ENCODE measurements at places on chromosomes 3 and 15.

DNA sequence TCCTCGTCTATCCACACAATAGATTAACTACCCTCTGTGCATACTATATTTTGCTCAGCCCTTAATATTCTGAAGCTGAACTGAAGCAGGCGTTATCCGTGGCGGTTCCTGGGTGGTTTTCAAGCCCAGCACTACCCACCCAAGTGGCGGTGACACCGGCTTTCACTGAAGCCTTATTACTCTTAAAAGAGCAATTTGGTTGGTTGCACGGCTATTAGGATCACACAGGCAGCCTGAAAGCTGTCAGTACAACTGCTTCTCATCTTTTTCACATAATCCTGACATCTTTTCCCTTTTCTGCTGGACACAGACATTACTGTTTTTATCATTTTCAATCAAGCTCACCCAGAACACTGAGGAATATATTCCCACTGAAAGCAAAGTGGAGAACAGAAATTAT, 525.3 kb upstream of the ZNF717 start:
- no peak for DNase-seq

GRCh38 chr3:24069045-24069444, 124.0 kb downstream of the NR1D2 start:
- no peak for DNase-seq

GRCh38 chr3:159950156-159950898, 38.3 kb upstream of the IL12A start:
- no peak for DNase-seq

- peak; percentile 34 for DNase-seq
These were observed 859 bp downstream of the RORA start for GRCh38 chr15:61227950-61228936.

GRCh38 chr3:4309491-4310128, 6.4 kb downstream of the SETMAR start:
- no peak for DNase-seq

DNA sequence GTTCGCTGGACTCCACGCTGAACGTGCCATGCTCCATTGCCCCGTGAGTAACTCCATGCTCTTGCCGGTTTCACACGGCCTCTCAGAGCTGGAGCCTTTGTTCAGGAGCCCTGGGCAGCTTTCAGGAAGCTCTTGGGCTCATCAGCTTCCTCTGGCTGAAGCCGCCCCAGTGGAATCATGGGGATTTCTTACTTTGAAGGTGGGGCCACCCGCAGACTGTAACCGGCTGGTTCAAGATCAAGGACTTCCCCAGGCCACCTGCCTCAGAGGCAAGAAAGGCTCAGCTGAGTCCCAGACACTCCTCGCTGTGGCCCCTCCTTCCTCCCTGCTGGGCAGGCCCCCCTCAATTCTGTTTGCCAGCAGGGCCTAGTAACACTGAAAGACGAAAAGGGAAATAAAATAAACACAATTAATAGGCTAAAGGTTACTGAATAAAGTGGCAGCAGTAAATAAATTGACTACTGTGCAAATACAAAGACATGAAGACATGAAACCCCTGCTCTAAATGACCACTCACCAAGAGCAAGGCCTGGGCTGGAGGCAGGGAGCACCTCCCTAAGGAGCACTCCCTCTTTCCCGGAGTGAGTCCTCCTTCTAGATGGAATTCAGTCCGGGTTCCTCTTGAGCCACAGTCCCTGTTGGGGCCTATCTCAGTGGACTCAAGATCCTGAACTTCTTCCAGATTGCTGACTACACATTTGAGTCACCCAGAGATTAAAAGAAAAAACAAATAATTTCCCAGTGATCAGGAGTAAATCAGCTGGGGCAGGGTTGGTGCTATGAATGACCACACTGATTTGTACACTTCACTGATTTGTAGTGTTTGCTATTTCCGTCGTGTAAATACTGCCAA, 51.0 kb downstream of the ZDHHC19 start:
- DNase-seq: peak; percentile 66

DNA sequence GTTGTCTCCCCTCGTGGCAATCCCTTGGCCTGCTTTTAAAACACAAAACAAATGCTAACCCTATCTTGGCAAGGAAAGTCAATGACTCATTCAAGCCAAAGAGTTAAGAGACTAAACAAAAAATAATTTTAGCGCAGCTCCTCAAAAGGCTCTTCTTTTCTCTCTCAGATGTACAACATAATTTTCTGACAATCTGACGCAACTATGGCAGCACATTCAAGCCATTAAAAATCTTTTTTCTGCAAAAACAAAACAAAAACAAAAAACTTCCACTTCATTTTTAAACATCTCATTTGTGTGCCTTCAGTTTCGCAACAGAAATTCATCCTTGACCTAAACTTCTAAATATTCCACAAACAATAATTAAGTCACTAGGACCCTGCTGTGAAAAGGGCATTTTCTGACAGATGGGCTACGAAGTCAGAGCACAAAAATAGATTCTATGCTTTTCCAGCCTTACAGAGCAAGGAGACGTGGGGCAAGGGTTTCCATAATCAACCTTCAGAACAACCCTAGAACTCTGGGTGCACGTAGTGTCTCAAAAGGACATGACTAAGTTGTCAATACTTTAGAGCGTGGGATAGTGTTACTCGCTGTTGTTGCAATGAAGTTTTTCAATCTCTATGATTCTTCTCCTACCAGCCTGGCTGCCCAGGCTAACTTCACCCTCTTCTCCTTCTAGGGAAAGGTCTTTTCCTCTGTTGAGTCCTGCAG, 84.3 kb downstream of the MB21D2 start:
- peak; percentile 64 for DNase-seq

DNA sequence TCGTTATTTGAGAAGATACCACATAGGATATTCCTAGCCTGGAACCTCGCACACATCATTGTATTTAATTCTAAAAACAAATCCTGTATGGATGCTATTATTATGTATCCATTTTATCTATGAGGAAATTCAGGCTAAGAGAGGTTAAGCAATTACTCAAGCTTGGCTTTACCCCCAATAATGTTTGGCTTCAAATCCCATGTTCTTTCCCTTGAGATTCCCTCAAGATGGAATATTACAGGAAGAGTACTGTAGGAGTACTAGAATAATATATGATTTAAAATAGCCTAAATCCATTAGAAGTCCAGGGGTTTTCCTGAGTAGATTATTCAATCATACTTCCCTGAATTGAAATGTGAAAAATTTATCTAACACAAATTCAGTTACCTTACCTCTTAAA, 630.2 kb downstream of the ZNF385D start:
- DNase-seq: no peak

GRCh38 chr15:99628374-99629001, 62.7 kb downstream of the MEF2A start:
- no peak for DNase-seq

DNA sequence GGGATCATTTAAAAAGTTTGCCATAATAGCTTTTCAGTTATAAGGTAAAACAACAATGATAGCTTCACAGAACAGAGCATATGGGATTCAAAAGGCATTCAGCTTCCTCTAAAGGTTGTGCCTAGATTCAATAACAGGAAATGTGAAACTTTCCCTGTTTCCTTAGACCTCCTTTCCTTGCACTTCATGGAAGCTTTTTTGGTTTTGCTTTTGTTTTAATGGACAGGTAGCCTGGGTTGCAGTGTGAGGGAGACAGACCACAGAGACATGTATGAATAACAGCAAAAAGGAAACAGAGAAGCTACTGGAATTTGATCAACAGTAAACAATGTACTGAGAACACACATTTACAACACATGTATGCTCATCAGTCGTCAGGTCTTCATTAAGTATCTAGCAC, 2.3 kb upstream of the TNFAIP8L3 start:
- no peak for DNase-seq

- no peak for DNase-seq
These were observed 18.8 kb downstream of the SLC25A26 start for GRCh38 chr3:66239513-66240123.

- no peak for DNase-seq
These were observed 44.0 kb downstream of the RHCG start for GRCh38 chr15:89452330-89452836.

DNA sequence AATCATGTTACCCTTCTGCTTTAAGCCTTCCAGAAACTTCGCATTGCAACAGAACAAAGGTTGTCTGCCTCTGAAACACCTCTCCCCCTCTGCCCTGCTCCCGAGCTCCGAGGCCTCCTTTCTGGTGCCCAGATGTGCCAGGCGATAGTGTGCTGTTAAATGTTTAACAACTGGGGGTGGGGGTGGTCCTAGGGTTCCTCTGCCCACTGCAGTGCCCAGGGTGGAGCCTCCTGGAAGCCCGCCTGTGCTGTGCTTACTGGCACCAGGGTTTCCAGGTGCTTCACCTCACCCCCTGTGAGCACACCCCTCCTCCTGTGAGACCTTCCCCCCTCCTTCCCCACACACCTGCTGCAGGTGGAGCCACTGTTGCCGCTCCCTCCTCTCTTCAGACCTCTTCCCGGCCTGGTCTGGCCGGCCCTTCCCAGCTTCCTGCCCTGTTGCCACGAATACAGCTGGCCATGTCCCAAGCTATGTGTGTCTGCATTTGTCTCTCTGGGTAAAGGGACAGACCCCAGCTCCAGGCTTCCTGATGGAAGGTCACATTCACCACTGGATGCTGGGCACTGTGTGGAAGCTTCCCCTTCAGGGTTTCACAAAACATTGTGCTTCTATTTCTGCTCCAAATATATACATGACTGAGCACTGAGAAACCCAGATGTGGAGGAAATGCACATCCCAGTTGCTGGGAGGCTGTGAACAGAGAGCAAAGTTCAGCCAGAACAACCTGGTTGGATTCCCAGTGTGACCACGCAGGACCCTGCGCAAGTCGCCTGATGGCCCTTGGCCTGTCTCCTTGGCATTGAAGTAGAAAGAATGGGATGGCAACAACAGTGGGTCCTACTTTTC, 37.2 kb downstream of the MGLL start:
- DNase-seq: no peak

GRCh38 chr3:101261506-101261905, 58.9 kb downstream of the IMPG2 start:
- DNase-seq: no peak

- DNase-seq: no peak
These were observed 22.7 kb downstream of the EXD1 start for GRCh38 chr15:41207687-41208448.

DNA sequence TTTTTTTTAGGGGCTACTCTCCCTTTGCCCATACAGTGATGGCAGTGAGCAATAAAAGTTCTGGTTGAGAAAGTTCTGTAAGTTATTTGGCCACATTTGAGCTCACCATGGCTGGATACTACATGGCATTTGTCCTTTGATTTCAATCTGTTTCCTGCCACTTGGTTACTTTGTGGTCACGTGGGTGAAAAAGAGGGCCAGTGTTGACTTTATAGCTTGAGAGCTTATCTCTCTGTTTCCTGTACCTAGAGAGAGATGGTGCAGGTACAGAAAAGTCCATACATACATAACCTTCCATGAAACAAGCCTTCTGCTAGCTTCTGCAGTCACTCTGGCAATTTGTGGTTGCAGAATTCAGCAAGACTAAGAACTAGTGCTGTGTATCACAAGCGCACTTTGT, 23.4 kb upstream of the MECOM start:
- no peak for DNase-seq

- DNase-seq: no peak
These were observed 142.8 kb downstream of the POLR2M start for GRCh38 chr15:57849317-57849716.

GRCh38 chr3:134504132-134504531, 18.3 kb downstream of the CEP63 start:
- DNase-seq: no peak

GRCh38 chr15:71232411-71232810, 117.1 kb downstream of the THSD4 start:
- no peak for DNase-seq

DNA sequence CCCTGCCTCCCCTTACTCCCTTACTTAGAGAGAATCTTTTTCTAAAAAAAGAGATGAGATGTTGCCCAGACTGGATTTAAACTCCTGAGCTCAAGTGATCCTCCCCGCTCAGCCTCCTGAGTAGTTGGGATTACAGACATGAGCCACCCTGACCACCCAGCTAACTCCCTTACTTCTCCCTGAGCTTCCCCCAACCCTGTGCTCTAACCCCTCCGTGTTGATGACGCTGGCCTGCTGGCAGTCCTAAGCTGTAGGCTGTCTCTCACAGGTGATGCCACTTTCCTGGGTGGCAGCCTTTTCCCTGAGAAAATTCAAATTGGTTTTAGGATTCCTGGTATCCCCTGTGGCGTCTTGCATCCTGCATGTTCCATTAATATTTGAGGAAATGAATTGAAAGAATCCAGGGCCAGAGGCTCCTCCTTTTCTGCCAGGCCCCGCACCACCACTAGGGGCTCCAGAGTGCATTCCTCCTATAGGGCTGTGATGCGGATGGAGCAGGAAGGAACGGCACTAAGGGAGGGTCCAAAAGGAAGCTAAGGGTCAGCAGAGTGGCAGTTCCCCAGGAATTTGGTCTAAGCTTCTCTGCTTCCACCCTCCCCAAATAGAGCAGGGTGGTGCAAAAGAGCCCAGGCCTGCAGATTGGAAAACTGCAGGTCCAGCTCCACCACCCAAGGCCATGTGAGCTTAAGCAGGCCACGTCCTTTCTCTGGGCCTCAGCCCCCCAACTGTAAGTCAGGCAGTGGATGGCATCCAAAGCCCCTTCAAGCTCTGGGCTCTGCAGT, 101.1 kb downstream of the DAPK2 start:
- DNase-seq: peak; percentile 80

GRCh38 chr15:80060356-80061006, 1.0 kb downstream of the ZFAND6 start:
- peak; percentile 37 for DNase-seq

GRCh38 chr3:72593881-72594397, 254.3 kb downstream of the SHQ1 start:
- DNase-seq: peak; percentile 49

GRCh38 chr15:88331291-88331690, 74.8 kb upstream of the NTRK3 start:
- no peak for DNase-seq

DNA sequence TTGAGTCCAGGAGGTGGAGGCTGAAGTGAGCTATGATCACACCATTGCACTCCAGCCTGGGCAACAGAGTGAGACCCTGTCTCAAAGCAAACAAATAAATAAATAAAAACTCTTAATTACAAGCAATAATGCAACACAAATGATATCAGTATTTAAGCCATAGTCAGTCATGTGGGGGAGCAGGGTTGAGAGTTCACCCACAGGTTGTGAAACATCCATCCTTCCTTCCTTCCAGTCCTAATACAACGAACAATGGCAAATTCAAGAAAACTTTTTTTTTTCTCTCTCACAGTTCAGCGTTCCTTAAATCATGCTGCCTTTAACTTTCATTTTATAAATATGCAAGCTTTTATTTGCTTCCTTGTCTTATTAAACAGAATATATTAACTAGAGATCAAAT, 24.1 kb downstream of the ZNF592 start:
- DNase-seq: no peak

- peak; percentile 73 for DNase-seq
These were observed 120.1 kb downstream of the LIPC start for GRCh38 chr15:58551764-58552504.

DNA sequence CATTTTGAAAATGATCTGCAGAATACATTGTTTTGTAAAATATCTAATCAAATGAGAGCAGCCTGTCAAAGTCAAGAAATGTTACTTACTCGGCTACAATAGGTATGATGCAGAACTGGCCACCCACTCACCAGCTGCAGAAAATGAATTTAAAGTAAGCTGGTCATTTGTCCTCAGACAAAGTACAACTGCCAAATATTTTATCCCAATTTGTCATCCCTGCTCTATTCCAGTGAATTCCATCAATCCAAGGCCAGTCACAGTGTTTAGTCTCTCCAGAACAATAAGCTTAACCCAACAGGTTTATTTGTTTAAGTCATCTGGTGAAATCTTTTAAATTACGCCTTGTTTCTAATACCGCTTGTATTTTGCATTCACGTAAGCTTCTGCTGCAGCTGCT, 46.6 kb upstream of the TCF12 start:
- DNase-seq: no peak
